ENCODE measurements at places on chromosomes 6 and 20.

DNA sequence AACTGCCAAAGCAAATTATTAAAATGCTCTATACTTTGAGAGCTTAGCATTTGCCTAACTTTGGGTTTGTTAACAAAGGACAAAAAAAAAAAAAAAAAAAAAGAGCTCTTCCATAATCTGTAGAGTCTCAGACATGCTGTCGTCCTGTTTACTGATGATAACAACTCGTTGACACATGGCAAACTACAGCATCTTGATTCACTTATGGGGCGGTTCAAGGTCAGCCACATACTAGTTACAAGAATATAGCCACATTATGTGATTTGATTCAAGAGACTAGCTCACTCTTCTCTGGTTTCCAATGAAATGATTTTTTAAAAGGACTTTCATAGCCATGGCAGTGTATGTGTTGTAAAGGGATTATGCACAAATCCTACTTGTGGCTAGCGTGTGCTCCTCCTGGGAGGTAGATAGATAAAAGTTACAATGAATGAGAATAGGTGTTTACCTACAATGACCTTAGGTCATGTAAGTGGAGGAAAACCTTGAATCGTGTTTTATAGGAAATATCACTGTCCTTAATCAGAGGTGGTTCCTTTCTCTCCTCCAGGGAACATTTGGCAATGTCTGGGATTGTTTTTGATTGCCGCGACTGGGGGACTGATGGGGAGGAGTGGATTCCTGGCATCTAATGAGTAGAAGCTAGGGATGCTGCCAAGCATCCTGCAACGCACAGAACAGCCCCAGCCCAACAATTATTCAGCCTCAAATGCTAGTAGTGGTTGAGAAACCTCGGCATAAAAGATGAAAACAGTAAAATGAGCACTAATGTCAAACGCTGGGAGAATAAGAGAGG lies 969.2 kb upstream of the SLC35B3 start:
- no peak for DNase-seq
- H3K36me3 ChIP-seq, result no peaks in the 10 kb centered on the region

DNA sequence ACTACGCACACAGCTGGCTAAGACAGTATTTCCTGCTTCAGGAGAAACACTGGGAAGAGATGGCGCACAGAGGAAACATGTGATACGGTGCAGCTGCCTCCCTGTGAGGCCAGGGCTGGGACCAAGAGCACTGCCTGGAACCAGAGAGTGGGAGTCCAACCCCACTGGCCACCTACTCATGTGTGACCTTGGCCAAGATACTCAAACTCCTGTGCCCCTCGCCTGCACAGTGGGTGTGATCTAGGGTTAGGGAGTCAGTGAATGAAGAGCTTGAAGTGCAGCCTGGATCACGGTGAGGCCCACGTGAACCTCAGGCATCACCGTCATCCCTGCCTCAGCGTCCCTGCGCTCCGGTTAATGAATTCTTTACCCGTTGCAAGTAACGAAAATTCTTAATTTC lies 41.7 kb upstream of the MPC1 start:
- H3K27me3 ChIP-seq, result no peaks in the 10 kb centered on the region
- H3K4me1 ChIP-seq, result no peaks in the 10 kb centered on the region
- no peak for DNase-seq
- peaks cover 57% of the 10 kb centered on the region for H3K36me3 ChIP-seq

DNA sequence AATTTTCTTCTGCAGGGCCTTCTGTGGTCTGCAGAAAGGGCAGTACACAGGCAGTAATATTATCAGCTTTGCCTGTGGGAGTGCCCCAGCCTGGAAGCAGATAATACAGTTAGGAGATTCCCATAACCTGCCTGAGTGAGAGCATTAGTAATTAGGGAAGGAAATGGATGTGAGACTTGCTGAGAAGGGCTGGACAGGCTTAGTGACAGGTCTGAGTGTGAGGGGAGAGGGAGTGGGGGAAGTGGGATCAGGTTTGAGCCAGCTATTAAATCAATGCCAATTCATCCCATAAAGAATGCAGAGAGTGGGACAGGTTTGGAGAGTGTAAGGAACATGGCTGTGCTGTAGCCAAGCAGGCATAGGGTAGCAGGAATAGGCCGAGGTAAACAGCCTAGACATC lies 10.1 kb upstream of the CFAP206 start:
- H3K36me3 ChIP-seq, result no peaks in the 10 kb centered on the region
- DNase-seq, result no peak
- H3K4me3 ChIP-seq, result no peak overlapping the region
- no peak overlapping the region for H3K27ac ChIP-seq

- H3K4me1 ChIP-seq, result no peaks in the 10 kb centered on the region
- no peak overlapping the region for H3K27ac ChIP-seq
- H3K36me3 ChIP-seq, result no peaks in the 10 kb centered on the region
- no peak overlapping the region for H3K4me3 ChIP-seq
- no peak for DNase-seq
These were observed 136.4 kb upstream of the RREB1 start for GRCh38 chr6:6971369-6971768.

DNA sequence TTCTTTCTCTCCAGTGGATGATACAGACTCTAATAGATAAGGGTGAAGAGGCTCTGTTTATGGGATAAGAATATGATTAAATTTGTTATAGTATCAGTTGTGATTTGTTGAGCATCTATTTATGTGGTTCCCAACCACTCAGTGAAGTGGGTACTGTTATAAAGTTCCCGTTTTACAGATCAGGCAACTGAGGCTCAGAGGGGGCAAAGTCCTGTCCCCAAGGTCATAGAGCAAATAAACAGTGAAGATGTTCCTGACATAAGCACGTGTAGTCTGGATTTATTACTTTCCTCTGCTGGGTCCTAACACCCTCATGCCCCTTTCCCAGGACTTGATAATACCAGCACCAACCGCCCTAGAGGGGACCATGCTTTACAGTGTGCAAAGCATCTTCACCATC lies 4.1 kb downstream of the DUSP15 start:
- no peak for DNase-seq
- H3K27ac ChIP-seq, result no peak overlapping the region
- H3K4me1 ChIP-seq, result peaks cover 17% of the 10 kb centered on the region
- no peak overlapping the region for H3K4me3 ChIP-seq
- H3K36me3 ChIP-seq, result no peaks in the 10 kb centered on the region

GRCh38 chr20:16898433-16898832 lies 150.3 kb downstream of the OTOR start:
- H3K27ac ChIP-seq, result no peak overlapping the region
- DNase-seq, result no peak
- H3K4me3 ChIP-seq, result no peak overlapping the region
- H3K4me1 ChIP-seq, result peaks cover 5% of the 10 kb centered on the region

DNA sequence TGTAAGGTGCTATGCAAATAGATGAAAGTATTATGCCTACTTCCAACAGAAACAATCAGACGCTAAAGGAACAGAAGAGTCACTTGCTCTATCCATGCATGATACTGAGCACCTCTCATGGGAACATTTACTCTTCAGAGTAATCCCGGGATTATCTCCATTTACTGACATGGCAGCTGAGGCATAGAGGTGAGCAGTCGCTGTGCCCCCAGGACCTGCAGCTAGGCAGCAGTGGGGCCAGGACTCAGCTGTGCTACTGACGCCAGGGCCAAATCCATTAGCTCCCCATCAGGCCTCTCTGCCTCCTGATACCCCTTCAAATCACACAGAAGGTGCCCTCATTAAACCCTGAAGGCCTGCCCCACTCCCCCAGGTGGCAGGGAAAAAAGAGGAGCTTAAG lies 51.9 kb downstream of the TRAM2 start:
- H3K36me3 ChIP-seq, result no peaks in the 10 kb centered on the region
- no peak for DNase-seq
- no peaks in the 10 kb centered on the region for H3K27me3 ChIP-seq
- H3K27ac ChIP-seq, result no peak overlapping the region
- peaks cover 21% of the 10 kb centered on the region for H3K4me1 ChIP-seq

GRCh38 chr20:9510911-9511310 lies 3.5 kb upstream of the LAMP5 start:
- no peak overlapping the region for H3K27ac ChIP-seq
- H3K4me3 ChIP-seq, result no peak overlapping the region
- no peak for DNase-seq
- H3K27me3 ChIP-seq, result peaks cover 80% of the 10 kb centered on the region

- H3K27me3 ChIP-seq, result no peaks in the 10 kb centered on the region
- H3K4me1 ChIP-seq, result no peaks in the 10 kb centered on the region
- no peaks in the 10 kb centered on the region for H3K36me3 ChIP-seq
- DNase-seq, result no peak
- no peak overlapping the region for H3K27ac ChIP-seq
- no peak overlapping the region for H3K4me3 ChIP-seq
These were observed 28.3 kb upstream of the LOC128125822 start for GRCh38 chr6:63543982-63544381.

DNA sequence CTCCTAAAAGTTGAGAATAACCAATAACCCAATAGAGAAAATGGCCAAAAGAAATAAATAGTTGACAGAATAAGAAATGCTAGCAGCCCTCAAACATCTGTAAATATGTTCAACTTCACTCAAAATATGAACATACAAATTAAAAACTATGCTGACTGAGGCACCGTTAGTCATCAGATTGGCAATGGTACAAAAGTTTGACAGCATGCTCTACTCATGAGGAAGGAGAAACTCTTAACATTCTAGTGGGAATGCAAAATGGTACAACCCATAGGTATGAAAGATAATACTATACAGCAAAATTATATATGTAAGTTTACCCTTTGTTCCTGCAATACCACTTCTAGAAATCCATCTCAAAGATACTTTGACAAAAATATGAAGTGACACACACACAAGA lies 1.6 kb upstream of the ZSCAN12 start:
- peaks cover 11% of the 10 kb centered on the region for H3K36me3 ChIP-seq
- H3K4me1 ChIP-seq, result peaks cover 24% of the 10 kb centered on the region

DNA sequence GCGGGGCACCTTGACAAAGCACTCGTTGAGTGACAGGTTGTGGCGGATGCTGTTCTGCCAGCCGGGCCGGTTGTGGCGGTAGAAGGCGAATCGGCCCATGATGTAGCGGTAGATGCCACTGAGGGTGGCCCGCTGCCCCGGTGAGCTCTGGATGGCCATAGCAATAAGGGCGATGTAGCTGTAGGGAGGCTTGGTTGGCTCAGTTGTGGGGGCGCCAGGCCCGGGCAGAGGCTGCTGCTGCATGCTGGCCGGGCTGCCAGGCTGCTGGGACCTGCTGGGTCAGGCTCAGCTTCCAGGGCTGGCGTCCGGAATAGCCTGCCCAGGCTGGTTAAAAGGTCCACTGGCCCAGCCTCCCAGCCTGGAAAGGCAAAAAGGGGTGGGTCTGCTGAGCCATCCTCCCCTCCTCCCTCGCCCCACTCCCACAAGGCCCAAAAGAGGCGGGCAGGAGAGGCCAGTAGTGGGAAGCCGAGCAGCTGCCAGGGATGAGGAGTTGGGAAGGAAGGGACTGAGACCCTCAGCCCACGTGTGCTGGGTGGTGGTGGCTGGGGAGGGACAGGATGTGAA lies at the start of gene FOXS1:
TSS of gene FOXS1 (minus strand) at position 305 of the 564 bp plus-strand sequence. CDS start at position 243, 62 bp downstream.
- peak within 1 kb of the TSS; percentile 46 for H3K27ac ChIP-seq
- peaks cover 9% of the 10 kb centered on the region for H3K4me1 ChIP-seq
- no peaks in the 10 kb centered on the region for H3K36me3 ChIP-seq
- H3K4me3 ChIP-seq, result peak within 1 kb of the TSS; percentile 35
- DNase-seq, result no peak

DNA sequence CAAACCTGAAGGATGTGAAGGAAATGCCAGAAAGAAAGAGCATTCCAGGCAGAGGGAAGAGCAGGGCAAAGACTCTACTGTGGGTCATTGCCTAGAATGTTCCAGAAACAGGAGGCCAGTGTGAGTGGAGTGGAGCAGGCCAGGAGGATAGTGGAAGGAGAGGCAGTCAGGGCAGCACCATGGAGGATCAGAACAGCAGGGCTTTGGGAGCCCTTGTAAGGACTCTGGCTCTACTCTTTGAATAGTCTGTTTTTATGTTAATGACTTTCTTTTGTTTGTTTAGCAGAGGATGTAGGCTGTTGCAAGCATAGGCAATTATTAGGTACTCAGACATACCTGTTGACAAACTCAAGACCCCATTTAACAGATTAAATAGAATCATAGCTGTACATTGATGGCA lies 23.6 kb upstream of the FBXL4 start:
- H3K4me1 ChIP-seq, result no peaks in the 10 kb centered on the region
- no peak for DNase-seq
- H3K4me3 ChIP-seq, result no peak overlapping the region
- H3K36me3 ChIP-seq, result no peaks in the 10 kb centered on the region
- no peak overlapping the region for H3K27ac ChIP-seq

- peak overlapping the region; percentile 26 for H3K27ac ChIP-seq
- no peak overlapping the region for H3K4me3 ChIP-seq
- no peaks in the 10 kb centered on the region for H3K27me3 ChIP-seq
- DNase-seq, result no peak
- H3K36me3 ChIP-seq, result no peaks in the 10 kb centered on the region
These were observed 467.4 kb upstream of the CITED2 start for GRCh38 chr6:139841794-139842215.

- no peaks in the 10 kb centered on the region for H3K27me3 ChIP-seq
- no peaks in the 10 kb centered on the region for H3K4me1 ChIP-seq
- DNase-seq, result no peak
These were observed 144.7 kb downstream of the MYB start for GRCh38 chr6:135325624-135326424.

DNA sequence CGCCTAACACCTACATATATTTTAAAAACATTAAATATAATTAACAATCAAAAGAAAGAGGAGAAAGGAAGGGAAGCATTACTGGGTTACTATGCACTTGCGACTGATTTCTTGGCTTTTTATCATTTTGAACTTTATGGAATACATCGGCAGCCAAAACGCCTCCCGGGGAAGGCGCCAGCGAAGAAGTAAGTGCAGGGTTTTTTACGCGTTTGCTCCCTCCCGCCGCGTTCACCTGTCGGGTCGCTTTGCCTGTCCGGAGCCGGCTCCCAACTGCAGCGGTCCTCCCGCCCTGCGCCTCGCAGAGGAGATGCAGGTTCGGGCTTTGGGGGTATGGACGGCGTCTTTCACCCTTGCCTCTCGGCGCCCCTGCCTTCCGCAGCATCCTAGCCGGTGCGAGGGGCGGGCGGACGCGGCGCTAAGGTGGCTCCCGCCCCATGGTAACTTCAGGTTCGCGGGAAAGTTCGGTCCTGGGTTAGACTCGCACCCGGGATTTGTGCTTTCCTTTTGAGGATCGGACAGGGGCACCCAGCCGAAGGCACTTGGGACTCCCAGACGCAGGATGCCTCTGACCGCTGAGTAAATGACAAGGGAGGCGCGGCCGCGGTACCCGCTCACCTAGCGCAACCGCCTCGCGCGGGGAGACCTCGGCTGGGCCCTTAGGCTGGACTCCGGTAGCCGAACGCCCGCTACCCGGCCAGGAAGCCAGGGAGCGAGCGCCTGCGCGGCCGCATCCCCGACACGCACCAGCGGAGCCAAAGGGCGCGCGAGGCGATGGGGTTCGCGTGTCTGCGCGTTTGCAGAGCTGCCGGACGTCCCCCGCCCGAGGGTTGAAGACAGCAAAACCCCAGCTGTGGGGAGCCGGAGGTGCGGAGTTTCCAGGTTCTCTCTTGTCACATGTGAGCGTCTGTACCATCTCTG lies 891 bp downstream of the RSPO3 start:
- peaks cover 26% of the 10 kb centered on the region for H3K4me1 ChIP-seq
- no peaks in the 10 kb centered on the region for H3K36me3 ChIP-seq
- DNase-seq, result peak; percentile 48

- no peak overlapping the region for H3K27ac ChIP-seq
- peaks cover 51% of the 10 kb centered on the region for H3K4me1 ChIP-seq
- no peak overlapping the region for H3K4me3 ChIP-seq
- H3K36me3 ChIP-seq, result peaks cover 30% of the 10 kb centered on the region
- no peak for DNase-seq
These were observed 61.5 kb downstream of the TRAM2 start for GRCh38 chr6:52515219-52515960.

Measured in lower lobe of right lung (tissue), 2 donors.